ENCODE measurements at places on chromosomes 6 and 20.

GRCh38 chr6:11769811-11770545, 8.6 kb downstream of the ADTRP start:
- no peak for DNase-seq

DNA sequence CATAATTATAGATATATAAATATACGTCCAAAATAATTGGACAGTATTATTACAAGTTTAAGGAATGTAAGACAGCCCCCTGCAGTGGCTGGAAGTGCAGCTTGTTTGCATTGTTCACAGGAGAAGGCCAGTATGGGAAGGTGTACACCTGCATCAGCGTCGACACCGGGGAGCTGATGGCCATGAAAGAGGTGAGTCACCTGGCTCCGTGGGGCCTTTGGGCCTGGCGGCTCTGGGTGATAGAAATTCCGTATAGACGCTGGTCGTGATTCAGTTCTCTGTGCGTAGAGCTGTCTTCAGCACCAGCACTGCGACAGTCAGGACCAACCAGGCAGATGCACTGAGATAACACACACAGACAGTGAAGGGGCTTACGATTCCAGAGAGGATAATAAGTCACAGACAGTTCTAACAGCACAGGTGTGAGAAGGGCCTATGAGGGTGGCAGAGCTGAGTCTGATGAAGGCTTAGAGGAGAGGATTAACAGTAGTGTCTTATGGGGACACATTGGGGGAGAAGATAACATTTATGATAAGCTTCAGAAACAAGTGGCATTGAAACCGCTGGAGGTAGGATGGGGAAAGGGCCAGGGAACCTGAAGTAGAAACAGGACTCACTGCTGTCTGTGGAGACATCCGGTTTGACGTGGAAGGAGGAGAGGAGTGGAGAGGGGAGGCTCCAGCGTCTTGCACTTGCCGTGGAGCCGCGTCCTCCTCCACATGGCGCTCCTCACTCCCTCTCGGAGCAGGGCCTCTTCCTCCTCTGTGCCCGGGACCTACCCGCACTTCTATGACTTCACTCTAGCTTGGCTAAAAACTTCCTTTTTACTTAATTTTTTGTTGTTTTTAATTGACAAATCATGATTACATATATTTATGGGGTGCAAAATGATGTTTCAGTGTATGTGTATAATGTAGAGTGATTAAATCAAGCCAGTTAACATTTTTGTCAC, 116.5 kb downstream of the MAP3K4 start:
- DNase-seq: no peak

DNA sequence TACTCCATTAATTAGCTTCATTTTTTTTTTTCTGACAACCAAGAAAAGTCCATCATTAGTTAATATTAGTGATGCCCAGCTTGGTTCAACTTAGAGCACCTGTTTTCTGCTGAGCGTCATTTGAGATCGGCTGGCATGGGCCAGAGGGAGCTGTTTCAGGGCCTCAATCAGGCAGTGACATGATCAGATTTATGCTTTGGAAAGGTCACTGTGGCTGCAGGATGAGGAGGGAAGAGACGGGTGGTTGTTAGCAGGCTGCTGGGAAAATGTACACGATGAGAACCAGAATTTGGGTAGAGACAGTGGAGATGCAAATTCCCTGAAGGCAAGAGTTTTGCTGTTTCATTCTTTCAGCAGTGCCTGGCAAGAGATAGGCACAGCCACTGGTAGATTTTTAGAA, 4.4 kb upstream of the STX16 start:
- no peak for DNase-seq

DNA sequence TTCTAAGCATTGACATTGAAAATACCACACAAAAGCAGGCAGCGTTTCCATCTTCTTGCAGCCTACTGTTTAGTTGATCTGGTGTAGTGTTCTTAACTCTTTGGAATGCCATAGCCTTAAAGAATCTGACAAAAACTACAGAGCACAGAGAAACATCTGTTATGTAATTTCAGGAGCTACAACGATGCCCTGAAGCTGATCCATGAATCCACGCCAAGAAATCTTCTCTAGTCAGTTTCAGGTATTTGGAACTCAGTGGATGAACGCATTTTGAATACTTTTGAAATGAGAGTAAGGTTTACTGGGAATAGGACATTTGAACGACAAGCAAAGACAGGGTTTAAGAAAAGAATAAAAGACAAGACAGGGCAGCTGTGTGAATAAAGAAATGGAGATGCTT, 17.8 kb downstream of the ALDH8A1 start:
- DNase-seq: no peak

DNA sequence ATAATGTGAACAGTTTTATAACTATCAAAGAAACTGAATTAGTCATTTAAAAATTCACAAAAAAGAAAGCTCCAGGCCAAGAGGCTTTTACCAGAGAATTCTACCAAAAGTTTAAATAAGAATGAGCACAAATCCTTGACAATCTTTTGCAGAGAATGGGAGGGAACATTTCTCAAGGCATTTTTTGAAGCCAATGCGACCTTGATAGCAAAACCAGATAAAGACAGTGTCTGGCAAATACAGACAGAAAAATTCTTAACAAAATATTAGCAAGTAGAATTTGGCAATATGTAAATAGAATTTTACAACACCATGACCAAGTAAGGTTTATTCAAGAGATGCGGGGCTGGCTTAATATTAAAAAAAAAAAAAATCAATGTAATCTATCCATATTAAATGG, 41.7 kb downstream of the RNF24 start:
- DNase-seq: no peak

- no peak for DNase-seq
Observed at GRCh38 chr20:14355791-14356190, 18.4 kb upstream of the FLRT3 start.

DNA sequence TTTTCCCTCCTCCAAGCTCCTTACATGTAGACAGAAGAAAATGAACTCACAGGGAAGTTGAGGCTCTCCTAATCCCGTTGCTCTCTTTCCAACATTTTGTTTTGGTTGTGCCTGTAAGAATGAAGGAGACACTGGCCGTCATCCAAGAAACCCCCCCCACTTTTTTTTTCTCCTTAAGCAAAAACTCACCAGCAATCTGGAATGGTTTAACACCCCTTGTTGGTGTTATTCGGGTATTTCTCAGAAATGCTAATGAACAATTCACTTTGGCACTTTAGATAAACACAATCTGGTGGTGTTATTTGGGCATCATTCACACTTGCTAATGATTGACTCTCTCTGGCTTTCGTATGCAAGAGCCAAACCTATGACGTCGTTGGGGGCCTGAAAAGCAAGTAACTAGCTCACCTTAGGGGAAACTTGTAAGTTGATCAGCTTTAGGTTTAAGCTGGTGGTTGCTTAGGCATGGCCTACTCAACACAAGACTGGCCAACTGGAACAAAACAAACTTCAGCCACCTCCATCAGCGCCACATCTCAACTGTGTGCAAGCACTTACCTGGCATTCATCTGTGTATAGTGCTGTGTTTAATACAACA, 24.3 kb upstream of the OLIG3 start:
- DNase-seq: no peak

- no peak for DNase-seq
Observed at GRCh38 chr6:36227379-36228228, 31.1 kb downstream of the BRPF3 start.
